Activated naive CD8-positive, alpha-beta T cell treated with anti-CD3 and anti-CD28 coated beads, Interleukin-2, amount 10 ng/mL, durations not matched to agents 7 days and 5 days (primary cell): ENCODE measurements at places on chromosomes 2 and 18. TPM values are rescaled to one million over a fixed set of nuclear protein-coding genes. Genes with fewer than 3 reads are reported as not detected.

- DNase-seq: no peak
These were observed 87.1 kb upstream of the SLC66A3 start for GRCh38 chr2:11068079-11068741.

DNA sequence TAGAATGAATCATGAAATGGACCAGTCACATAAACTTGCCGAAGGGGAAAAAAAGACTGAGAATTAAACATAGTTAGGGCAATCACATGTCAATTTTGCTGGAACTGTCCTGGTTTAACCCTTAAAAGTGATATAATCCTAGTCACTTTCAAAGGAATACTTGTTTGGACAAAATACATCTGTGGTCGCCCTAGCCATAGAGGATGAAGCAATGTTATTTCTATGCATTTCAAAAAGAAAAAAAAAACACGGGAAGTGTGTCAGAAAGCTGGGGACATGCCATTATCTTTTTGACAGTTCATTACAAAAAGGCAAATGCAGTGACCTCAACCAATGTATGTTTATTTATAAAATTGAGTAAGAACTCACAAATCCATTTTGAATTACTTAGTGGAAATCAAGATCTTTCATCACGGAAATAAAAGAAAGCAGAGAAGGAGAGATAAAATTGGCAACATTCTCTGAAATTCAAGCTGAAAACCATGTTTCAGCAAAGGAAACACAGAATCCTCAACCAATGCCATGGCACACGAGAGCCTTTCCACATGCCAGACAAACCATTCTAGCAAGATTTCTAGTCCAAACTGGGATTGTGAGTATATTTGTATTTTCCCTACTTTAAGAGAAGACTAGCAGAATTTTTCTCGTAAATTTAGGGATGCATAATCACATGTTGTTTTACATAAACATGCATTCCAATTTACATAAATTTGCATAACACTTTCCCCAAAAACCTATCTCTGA is 854.3 kb upstream of the ACVR2A start:
- DNase-seq: no peak

DNA sequence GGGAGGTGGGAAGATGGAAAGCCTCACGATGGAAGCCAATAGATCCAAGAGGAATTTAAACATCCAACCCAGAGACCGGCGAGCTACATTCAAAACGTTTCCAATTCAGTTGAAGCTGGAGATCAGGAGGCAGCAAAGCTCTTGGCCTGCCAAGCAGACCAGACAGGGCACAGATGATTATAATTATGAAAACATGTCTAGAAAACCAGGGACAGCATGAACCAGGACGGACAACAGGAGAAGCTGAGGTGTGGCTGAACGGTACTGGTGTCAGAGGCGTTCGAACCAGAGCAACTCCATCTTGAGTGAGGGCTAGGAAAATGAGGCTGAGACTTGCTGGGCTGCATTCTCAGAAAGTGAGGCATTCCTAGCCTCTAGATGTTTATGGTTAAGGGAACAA is 102.2 kb upstream of the CCDC150 start:
- no peak for DNase-seq

DNA sequence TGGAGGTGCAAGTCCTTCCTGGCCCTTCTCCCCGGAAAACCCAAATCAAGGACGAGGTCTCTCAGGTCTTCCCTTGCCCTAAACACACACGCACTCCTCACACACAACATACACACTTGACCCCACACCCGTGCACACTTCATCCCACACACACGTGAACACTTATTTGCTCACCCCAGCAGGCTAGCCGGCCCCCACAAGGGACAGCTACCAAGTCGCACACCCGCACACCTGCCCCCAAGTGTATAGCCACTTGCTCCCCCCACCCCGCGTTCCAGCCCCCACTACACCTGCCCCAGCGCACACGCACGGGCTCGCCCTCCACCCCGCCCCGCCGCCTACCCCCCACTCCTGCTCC is 359 bp downstream of the TGFBRAP1 start:
- no peak for DNase-seq

DNA sequence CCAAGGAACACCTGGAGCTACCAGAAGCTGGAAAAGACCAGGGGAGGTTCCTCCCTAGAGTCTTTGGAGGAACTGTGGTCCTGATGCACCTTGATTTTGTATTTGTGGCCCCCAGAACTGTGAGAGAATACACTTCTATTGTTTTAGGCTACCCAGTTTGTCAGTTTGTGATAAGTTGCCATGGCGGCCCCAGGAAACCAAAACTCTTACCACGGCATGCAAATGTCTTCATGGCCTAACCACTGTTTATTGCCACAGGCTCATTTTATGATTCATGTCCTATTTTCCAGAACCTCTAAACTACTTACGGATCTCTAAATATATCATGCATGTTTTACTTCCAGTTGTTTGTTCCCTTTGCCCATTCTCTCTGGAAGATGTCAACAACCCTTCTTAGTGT is 1250.7 kb upstream of the FAM98A start:
- DNase-seq: no peak

DNA sequence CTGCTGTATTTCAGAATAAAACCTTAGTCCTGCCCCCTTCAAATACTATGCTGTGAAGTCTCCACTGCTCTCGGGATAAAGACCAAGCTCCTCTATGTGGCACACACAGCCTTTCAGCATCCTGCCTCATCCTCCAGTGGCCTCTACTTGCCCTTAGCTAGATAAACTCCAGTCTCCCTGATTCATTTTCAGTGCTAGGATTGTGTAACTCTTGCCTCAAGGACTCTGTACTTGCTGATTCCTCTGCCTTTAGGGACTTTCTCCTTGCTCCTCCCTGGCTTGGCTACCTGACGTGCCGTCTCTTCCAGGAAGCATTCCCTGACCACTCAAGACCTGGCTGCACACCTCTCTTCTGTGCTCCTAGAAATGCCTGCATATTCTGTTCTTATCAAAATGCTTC is 416.7 kb downstream of the MTX2 start:
- no peak for DNase-seq

DNA sequence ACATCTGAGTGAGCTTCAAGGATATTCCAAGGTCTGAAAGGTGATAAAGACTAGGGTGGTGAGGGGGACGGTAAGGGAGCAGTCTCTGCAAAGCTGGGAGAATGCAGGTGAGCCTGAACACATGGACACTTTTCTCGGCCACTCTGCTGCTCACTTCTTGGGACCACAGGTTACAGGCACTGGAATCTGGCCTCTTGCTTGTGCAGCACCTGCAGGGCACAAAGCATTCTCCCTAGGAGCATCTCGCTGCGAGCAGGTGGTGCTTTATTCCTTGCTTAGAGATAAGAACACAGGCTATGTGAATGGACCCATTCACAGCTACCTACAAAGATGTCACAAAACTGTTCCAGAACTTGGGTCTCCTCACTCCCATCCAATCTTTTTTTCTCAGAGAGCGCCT is 153.2 kb downstream of the DDX1 start:
- no peak for DNase-seq

The EVA1A gene
- total RNA-seq: not detected

The AGXT gene
- not detected for total RNA-seq

The TUBA3E gene
- total RNA-seq: not detected

The BMP10 gene
- not detected for total RNA-seq

The FHOD3 gene
- not detected for total RNA-seq
